Central memory CD4-positive, alpha-beta T cell (primary cell): ENCODE measurements at places on chromosomes 11 and 22.

DNA sequence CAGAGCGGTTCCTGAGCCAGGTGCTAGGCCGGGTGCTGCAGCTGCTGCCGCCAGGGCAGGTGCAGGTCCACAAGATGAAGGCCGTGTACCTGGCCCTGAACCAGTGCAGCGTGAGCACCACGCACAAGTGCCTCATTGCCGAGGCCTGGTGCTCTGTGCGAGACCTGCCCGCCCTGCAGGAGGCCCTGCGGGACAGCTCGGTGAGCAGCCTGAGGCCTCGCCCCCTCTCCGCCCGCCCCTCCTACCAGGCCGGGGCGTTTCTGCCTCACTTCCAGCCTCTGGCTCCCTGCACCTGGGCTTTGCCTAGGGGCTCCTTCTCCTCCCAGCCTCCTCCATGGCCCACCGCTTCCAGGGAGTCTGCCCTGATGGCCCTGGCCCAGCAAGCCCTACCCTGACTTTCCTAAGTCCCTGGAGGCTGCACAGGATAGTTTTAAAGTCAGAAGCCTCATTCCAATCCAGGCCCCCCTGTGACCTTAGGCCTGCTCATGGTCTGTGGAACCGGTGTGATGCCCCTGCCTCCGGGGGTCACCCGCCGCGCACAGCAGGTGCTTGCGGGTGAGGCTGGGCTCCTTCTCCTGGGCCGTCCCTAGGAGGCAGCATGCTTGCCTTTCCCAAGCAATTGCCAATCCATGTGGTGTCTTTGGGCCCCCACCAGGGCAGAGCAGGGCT is 5.5 kb downstream of the TCIRG1 start:
- DNase-seq: no peak

DNA sequence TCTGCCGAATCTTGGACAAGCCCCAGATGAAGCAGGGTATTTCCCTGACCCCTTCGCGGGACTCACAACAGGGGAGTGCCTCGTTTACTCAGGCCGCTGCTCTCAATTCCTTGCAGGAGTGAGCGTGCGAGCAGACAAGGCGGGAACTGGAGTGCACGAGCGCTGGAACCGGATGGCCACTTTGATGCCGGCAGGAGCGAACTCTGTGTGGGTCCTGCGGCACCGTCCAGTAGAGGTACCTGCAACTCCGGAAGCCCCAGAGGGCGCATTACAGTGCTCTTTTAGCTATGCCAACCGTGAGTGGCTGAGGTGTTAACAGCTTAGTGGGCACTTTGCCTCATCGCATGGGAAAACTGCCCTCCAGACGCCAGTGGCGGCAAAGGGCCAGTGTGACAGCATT is 182.3 kb upstream of the ANO3 start:
- no peak for DNase-seq

DNA sequence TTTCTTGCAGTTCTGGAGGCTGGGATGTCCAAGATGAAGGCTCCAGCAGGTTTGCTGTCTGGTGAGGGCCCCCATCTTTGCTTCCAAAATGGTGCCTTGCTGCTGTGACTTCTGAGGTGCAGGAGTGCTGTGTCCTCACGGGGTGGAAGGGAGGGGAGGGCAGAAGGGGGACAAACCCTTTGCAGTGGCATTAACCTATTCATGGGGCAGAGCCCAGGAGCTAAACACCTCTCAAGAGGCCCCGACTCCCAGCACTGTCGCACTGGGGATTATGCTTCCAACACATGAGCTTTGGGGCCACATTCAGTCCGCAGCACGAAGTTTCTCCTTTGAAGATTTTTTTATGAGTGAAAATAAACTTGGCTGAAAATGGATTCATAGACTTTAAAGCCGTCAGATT is 25.5 kb upstream of the OSBPL5 start:
- DNase-seq: no peak

GRCh38 chr22:20494978-20495860 is at the start of gene KLHL22:
Gene KLHL22, minus strand, starts transcription at chr22:20495795. Its CDS starts 6,584 bp downstream, at chr22:20489211.
- DNase-seq: no peak
